ELR (cell line): ENCODE measurements at places on chromosomes 12 and 14.

- peak; percentile 91 for DNase-seq
Observed at GRCh38 chr14:52950898-52951680, at the start of gene FERMT2. TSS of gene FERMT2 (minus strand) at chr14:52951050. CDS start at chr14:52950568, 482 bp downstream.

DNA sequence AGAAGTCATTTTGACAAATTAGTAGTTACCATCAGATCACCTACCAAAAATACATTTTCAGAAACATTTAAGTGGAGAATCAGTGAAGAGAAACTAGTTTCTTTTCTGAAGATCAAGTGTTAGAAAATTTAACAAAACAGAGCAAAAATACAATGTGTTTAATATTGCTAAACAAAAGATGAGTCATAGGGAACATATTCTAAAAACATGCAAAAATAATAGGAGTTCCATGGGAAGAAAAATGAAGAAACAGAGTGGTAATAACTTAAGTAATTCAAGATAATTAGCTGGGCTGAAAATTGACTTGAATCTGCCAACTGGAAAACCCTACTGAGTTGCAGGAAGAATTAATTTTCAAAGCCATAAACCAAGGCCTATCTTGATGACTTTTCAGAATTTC is 111.5 kb upstream of the KITLG start:
- DNase-seq: peak; percentile 18

DNA sequence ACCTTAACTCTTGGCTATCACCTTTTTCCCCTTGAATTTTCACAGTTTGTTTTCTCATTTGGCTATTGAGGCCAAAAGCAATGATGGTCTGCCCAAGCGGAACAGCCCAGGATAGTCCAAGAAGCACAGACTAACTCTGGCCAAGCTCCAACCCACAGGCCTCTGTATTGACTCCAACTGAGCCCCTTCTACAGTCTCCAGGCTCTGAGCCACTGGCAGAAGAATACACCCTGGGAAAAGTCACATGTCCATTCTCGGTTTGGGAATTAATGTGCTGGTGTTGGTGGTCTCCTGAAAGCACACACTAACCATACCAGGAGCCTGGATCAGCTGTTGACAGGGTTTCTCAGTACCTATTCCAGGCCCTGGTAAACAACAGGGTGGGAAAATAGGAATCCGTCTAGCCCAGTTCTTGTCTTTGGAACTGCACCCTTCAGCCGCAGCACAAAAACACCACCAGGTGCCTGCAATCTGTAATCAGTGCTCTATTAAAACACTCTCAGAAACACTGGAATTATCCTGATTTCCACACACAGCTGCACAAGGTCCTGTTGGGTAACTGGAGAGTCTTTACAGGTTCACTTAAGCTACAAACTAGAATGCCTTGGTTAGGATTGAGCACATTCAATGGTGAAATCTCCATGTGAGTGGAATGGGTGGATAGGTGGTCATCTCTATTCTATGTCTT is 63.6 kb downstream of the STXBP6 start:
- DNase-seq: no peak

- no peak for DNase-seq
Observed at GRCh38 chr14:58292187-58292586, 6.2 kb upstream of the ARID4A start.

DNA sequence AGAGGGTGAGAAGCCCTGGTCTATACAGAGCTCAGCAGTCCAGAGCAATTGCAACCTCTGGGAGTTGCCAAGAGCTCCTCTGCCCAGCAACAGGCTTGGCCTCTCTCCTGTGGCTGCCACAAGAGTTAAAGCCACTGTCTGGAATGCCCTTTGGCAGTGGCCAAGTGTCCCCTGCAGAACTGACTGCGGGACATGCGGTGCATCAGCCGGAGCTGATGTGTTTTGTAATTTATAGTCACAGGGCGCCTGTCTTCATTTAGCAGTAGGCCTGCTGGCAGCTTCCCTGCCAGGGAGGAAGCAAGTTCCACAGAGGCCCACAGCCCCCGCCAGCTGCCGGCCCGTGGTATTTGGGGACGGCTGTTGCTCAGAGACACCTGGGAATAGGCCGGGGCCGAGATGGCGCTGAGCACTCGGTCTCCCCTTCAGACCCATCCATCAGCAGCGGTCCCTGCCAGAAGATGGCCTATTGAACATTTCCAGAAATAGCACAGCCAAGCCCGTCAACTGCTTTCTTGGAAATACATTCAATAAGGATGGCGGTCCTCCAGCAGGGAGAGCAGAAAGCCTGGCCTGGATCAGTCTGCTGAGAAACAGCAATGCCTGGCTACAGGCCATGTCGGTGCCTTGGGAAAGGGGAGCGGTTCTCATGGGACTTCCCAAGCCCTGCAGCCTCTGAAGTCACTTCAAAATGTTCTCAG is 217.4 kb downstream of the CRADD start:
- no peak for DNase-seq

DNA sequence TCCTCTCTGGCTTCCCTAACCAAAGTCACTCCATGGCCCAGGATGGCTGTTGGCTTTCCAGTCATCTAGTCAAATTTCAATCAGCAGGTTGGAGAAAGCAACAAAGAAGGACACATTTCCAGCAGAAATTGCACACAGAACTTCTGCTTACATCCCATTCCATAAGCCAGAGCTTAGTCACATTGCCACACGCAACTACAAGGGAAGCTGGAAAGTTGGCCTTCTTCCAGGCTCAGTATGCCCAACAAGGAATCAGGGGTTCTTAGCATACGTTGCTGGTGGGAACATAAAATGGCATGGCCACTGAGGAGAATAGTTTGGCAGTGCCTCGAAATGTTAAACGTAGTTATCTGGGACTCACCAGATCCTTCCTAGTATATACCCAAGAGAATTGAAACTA is 9.3 kb upstream of the APPL2 start:
- no peak for DNase-seq

- DNase-seq: no peak
Observed at GRCh38 chr12:125633686-125634085, 568.5 kb downstream of the AACS start.

DNA sequence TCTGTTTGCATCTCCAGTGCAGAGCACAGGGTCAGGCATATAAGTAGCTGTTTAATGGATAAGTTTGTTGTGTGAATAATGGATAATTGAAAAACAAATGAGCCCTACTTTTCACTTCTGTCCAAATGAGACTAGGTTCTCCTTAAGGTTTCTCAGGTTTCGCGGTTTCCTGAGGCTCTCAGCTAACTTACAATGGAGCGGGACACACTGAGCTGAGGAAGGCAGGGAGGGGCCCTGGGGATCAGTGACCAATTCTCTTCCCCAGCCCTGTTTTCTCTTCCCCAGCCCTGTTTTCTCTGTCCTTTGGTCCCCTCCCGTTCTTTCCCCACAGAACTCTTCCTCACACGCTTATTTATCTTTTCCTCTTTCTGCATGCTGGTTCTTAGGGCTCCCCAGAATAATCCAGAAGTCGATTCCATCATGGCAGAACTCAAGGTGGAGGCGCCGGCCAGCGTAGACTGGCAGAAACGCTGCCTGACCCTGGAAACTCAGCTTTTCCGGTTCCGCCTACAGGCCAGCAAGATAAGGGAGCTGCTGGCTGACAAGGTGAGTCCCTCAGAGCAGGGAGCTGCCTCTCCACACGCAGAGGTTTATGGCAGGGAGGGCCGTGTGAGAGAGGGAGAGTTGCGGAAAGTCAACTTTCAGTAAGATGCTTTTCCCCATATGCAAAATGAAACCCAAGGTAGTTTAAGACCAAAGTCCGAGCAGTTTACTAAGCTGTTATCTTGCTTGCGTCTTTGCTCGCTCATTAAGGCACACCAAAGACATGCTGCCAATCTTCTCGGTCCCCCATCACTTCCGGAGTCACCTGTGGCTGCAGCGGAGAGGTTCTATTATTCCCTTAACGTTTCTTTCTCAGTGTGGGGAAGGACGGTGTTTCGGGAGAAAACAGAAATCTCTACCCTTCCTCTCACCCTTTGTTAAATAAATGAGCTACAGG is 8.6 kb downstream of the PLEKHH1 start:
- no peak for DNase-seq

GRCh38 chr14:52091928-52092327 is 23.1 kb upstream of the NID2 start:
- no peak for DNase-seq

DNA sequence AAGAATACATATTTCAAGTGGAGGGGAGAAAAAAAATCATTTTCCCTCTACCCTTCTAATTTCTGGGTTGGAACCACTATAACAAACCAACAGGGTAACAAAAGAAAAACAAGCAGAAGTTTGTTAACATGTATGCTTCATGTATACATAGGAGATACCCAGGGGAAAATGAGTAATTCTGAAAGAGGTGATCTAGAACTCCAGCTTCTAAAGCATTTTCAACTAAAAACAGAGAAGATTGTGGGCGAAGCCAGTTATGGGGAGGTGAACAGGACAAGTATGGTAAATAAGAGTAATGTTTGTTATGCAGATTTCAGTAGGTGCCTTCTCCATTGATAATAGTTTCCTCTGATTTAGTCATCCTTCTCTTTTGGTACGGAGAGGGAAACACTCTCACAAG is 16.7 kb downstream of the FNTB start:
- no peak for DNase-seq

GRCh38 chr14:74297986-74298385 is 4.7 kb downstream of the ABCD4 start:
- DNase-seq: peak; percentile 32

DNA sequence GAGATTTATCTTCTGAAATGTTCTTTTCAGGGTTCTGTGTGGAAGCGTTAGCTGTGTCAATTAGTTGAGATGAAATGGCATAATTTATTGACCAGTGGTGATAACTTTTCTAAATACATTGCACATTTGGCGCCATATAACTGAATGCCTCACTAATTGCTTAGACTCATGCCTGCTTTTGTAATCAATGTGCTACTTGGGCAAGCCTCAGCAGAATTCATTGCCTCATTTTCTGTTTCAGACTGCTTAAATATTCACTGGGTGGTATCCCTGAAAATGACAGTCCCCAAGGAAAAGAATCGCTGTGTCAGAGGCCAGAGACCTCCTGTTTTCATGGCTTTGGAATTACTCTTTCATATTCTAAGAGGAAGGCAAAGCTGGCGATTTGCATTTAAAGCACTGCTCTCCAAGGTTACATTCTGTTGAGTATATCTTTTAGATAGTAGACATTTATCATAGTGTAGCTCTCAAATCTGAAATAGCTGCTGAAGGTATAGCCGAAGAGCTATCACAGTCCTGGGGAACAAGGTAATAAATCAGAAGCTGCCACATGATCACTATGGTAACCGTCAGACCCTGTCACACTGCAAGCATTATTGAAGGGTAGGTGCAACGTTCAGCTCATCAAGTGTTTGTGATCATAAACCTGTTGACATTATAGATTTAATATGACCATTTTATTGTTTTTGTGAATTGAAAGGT is 297.3 kb upstream of the E2F7 start:
- DNase-seq: no peak

- DNase-seq: no peak
Observed at GRCh38 chr12:123475246-123475703, 17.3 kb downstream of the SNRNP35 start.

DNA sequence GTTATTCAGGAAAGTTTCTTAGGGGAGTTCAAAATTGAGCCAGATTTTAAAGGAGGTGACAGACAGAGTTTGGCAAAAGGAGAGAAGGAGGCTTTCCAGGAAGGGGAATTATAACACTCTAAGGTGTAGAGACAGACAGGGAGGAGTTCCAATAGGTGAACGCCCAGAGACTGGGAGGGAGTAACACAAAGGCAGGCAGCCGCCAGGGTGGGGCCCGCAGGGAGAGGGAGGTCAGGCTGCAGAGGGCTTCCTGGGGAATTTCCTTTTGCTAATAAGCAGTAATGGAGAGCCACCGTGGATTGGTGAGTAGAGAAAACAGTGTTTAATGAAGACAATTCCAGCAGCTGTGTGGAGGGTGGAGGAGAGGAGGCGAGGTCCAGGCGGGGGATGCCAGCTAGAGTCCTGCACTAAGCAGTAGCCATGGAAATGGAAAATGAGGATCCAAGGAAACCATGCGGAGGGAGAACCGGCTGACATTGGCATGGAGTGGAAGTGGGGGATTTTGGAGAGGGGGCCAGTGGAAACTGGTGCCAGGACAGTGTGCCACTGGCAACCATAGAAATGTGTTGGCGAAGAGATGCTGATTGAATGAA is 22.2 kb downstream of the GRIN2B start:
- DNase-seq: no peak

- DNase-seq: no peak
Observed at GRCh38 chr14:23195552-23196101, 12.2 kb upstream of the SLC7A8 start.

DNA sequence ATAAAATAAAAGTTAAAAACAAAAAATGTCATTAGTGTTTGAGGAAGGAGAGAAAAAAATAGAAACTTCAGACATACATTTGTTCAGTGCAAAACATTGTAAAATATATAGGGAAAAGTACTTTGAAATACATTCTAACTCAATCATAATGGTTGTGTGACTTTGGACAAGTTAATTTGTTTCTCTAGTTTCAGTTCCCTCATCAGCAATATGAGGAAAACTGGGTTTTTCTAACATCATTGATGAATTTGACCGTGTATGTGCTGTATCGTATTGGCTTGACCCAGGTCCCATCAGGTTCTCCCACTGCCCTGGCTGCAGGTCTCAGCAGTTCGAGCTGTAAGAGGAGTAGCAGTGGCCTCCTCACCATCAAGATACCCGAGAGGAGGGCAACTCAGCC is 173.9 kb upstream of the ATF7IP start:
- DNase-seq: no peak

- DNase-seq: no peak
Observed at GRCh38 chr14:96710060-96710666, 87.0 kb upstream of the VRK1 start.

DNA sequence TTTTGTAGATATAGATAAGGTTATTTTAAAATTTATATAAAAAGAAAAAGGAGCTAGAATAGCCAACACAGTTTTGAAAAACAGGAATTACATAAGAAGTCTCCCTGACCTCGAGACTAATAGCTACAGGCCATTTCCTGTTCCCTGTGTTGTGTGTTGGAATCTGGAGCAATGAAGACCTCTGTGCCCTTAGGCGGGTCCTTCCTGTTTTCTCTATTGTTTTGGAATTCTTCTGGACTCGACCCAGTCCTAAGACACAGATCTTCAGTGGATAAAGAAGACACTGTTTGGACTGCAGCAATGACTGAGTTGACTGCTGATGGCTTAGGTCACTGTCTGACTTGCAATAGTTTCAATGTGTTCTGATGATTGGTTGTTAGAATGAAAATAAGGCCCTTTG is 26.2 kb downstream of the SNRPF start:
- peak; percentile 23 for DNase-seq

DNA sequence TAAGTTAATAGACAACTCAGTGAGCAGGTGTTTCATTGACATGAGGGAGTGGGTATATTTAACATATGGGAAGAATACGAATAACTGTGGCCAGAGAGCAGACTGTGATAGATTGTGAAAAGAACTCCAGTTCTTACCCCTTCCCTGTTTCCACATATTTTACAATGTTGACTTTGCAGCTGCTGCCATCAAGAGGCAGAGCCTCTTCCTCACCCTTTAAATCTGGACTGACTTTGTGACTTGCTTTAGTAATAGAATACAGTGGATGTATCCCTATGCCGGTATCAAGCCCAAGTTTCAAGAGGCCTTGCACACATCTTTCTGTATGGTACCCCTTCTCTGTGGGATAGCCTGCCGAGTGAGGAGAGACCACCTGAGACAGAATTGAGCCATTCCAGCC is 356.7 kb downstream of the ETNK1 start:
- peak; percentile 28 for DNase-seq

- no peak for DNase-seq
Observed at GRCh38 chr12:88413646-88414045, 166.6 kb downstream of the KITLG start.
